Activated T-cell treated with anti-CD3 and anti-CD28 coated beads, Interleukin-2, amount 50 U/mL, for 72 hours (primary cell): ENCODE measurements at places on chromosomes 11 and 22. TPM values are rescaled to one million over a fixed set of nuclear protein-coding genes. Genes with fewer than 3 reads are reported as not detected.

HTR3B gene
- not detected for total RNA-seq

UPK3A gene
- total RNA-seq: not detected

CREB3L1 gene
- not detected for total RNA-seq

C11orf91 gene
- total RNA-seq: not detected

ARHGAP42 gene
- not detected for total RNA-seq

CRYAB gene
- not detected for total RNA-seq

DNA sequence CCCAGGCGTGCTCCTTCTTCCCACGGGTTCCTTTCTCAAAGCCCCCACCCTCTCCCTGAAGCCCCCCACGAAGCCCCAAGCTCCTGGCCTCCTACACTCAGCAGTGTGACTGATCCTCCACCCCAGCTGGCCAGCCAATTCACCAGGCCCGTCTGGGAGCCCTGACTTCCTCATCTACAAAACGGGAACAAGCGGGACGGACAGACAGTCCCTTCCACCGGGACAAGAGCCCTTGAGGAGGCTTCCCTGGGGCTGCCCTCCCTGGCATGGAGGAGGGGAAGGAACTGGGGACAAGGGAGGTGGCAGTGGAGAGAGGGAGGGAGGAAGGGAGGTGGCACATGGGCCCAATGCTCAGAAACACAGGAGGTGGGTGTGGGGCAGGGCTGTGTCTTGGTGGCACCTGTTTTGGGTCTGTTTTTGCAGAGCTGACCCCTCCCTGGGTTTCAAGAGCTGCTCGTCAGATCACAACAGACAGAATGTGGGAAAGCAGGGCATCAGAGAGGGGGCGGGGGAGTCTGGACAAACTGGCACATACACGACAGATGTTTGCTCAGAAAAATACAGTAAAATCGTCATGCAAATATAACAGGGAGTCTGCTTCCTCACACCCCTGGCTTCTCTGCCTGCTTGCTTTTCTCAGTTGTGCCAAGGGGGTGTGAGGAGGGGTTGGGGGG is 56.8 kb downstream of the ELFN2 start:
- H3K4me1 ChIP-seq: no peaks in the 10 kb centered on the region
- no peaks in the 10 kb centered on the region for H3K27me3 ChIP-seq
- no peak overlapping the region for H3K4me3 ChIP-seq
- no peaks in the 10 kb centered on the region for H3K36me3 ChIP-seq
- no peak for DNase-seq
- H3K27ac ChIP-seq: no peak overlapping the region

GRCh38 chr11:95647355-95647754 is 142.2 kb downstream of the FAM76B start:
- H3K4me1 ChIP-seq: no peaks in the 10 kb centered on the region
- H3K27me3 ChIP-seq: no peaks in the 10 kb centered on the region
- no peaks in the 10 kb centered on the region for H3K36me3 ChIP-seq
- no peak for DNase-seq

DNA sequence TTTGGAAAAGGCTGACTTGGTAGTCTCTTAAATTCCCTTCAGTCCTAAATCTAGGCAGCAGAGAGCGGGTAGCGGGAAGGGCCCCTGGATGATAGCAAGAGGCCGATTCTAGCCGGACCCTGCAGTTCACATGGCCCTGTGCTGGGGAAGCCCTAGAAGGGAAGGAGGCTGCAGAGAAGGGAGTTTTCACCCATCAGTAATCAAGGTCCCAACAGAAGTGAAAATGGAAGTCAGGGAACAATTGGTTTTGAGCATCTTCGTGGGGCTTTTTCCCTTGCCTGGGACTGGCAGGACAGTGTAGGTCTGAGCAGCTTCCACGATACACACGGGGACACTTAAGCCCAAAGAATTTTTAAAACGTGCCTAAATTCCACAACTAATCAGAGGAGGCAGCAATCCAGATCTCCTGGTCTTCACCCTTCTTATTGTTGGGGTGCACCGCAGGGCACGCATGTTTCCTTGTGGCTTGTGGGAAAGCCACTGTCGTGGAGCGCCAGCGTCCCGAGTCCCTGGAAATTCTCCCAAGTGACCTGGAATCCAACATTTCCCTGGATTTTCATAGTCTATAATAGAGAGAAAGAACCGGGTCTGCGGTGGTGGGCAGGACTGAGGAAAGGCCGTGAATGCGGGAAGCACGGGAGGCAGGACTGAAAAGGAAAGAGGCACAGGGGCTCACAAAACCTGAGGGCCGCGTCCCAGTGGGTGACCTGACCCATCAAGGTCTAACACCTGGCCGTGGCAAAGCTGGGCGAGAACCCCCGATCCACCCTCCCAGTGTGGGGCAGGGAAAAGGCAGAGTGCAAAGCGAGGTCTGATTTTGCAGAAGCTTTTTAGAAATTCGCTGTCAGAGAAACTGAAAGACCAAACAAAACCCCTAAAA is 846 bp upstream of the OAF start:
- peaks cover 48% of the 10 kb centered on the region for H3K27me3 ChIP-seq
- peak overlapping the region; percentile 87 for H3K4me3 ChIP-seq
- no peaks in the 10 kb centered on the region for H3K36me3 ChIP-seq
- H3K27ac ChIP-seq: no peak overlapping the region
- peaks cover 12% of the 10 kb centered on the region for H3K4me1 ChIP-seq

- H3K4me1 ChIP-seq: no peaks in the 10 kb centered on the region
- H3K27me3 ChIP-seq: no peaks in the 10 kb centered on the region
- H3K27ac ChIP-seq: no peak overlapping the region
- peaks cover 4% of the 10 kb centered on the region for H3K36me3 ChIP-seq
- H3K4me3 ChIP-seq: no peak overlapping the region
- no peak for DNase-seq
Observed at GRCh38 chr11:112303616-112304015, 43.0 kb upstream of the PLET1 start.

- no peak overlapping the region for H3K27ac ChIP-seq
- H3K36me3 ChIP-seq: peaks cover 6% of the 10 kb centered on the region
- H3K4me1 ChIP-seq: peaks cover 48% of the 10 kb centered on the region
- H3K4me3 ChIP-seq: no peak overlapping the region
- peak; percentile 2 for DNase-seq
Observed at GRCh38 chr11:43397251-43397650, 38.5 kb downstream of the TTC17 start.

- H3K4me3 ChIP-seq: no peak overlapping the region
- peaks cover 13% of the 10 kb centered on the region for H3K27me3 ChIP-seq
- H3K36me3 ChIP-seq: no peaks in the 10 kb centered on the region
- no peak for DNase-seq
- no peaks in the 10 kb centered on the region for H3K4me1 ChIP-seq
- H3K27ac ChIP-seq: no peak overlapping the region
Observed at GRCh38 chr11:36162006-36162882, 127.0 kb downstream of the COMMD9 start.

DNA sequence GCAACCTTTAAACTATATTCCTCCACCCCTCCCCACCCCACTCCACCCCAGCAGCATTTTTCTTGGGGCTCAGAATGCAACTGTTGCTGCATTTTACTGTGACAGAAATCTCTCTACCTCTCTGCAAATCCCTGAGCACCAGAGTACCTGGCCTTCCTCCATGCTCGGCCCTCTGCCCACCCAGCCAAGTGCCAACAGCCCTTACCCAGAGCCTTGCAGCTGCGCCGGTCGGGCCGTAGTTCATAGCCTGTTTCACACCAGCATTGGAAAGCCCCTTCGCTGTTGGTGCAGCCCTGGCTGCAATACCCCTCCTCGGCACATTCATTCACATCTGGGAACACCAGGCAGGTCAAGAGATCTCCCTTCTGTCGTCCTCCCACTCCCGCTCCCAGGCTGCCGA is 23.4 kb downstream of the LRP4 start:
- H3K27ac ChIP-seq: no peak overlapping the region
- H3K4me1 ChIP-seq: no peaks in the 10 kb centered on the region
- H3K4me3 ChIP-seq: no peak overlapping the region
- H3K27me3 ChIP-seq: no peaks in the 10 kb centered on the region
- H3K36me3 ChIP-seq: no peaks in the 10 kb centered on the region

GRCh38 chr11:133219543-133219942 is 312.8 kb downstream of the OPCML start:
- no peak overlapping the region for H3K27ac ChIP-seq
- no peaks in the 10 kb centered on the region for H3K36me3 ChIP-seq
- no peak overlapping the region for H3K4me3 ChIP-seq
- peaks cover 15% of the 10 kb centered on the region for H3K27me3 ChIP-seq
- no peak for DNase-seq

DNA sequence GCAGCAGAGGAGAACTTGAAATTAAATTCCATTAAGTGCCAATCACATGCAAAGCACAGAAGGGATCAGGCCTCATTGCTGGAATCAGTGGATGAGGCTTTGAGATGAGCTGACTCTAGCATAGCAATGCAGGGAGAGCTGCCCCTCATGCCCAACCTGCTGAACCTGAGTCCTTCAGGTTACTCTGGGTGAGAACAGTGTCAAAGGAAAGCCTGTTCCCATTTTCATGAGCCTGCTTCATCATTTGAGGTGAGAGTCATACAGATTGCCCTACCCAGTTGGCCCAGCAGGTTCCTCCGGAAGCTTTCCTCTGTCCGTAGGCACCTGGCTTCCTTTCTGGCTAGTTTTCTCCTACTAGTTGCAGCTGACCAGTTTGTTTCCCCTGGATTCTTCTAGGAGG is 25.9 kb upstream of the ZBTB16 start:
- H3K36me3 ChIP-seq: no peaks in the 10 kb centered on the region
- no peak for DNase-seq
- H3K27me3 ChIP-seq: no peaks in the 10 kb centered on the region

GRCh38 chr11:100730266-100730665 is 43.2 kb downstream of the ARHGAP42 start:
- H3K27me3 ChIP-seq: no peaks in the 10 kb centered on the region
- DNase-seq: no peak
- H3K36me3 ChIP-seq: no peaks in the 10 kb centered on the region

DNA sequence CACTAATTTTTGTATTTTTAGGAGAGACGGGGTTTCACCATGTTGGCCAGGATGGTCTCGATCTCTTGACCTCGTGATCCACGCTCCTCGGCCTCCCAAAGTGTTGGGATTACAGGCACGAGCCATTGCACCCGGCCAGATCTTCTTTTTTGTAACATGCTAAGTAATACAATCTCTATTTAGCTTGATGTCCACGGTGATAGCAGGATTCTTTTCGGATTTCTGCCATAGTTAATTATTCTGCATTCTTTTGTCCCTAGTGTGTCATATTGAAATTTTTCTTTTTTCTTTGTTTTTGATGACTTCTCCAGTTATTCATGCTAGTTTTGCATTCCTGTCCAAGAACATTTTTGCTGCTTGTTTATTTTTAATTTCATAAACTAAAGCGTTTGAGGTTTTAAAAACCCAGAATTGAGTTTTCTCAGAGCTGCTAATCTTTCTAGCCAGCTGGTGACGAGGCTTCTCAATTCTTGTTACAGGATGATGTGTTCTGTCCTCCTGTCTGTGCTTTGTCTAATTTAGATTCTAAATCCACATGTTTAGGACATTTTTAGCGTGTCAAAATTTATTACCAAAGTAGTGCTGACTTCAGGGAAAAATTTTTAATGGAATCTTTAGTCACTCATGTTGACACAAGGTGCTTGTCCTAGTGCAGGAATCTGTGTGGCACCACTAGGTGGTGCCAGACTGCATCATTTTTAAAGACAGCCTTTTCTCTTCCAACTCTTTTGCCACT is 21.8 kb downstream of the NF2 start:
- H3K36me3 ChIP-seq: no peaks in the 10 kb centered on the region
- peak overlapping the region; percentile 93 for H3K27ac ChIP-seq
- DNase-seq: peak; percentile 32
- no peaks in the 10 kb centered on the region for H3K27me3 ChIP-seq

GRCh38 chr11:69388661-69389060 is 92.8 kb upstream of the LINC01488 start:
- H3K4me3 ChIP-seq: no peak overlapping the region
- no peak overlapping the region for H3K27ac ChIP-seq
- no peak for DNase-seq
- H3K4me1 ChIP-seq: no peaks in the 10 kb centered on the region

DNA sequence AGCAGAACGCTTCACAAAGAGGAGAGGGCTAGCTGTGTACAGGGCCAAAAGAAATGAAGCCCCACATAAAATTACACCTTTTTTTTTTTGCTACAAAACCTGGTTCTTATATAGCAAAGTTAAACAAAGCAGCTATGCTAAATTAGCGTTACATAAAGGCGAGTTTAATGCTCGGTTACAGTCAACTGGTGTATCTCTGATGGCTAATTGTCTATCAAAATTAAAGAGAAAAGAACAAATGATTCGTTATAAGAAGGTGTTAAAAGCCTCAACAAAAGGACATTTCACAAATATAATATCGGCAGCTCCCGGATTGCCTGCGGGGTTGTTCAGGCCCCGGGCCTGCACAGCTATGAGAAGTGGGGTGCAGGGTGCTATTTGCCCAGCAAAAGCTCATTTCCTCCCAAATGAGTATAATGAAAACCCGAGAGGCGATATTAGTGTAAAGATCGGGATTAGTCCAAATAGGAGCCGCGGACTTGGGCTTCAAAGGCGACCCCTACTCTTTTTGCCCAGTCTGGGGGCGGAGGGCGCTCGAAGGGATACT is 13.3 kb upstream of the PAX6 start:
- no peak for DNase-seq
- peaks cover 92% of the 10 kb centered on the region for H3K27me3 ChIP-seq
- peak overlapping the region; percentile 8 for H3K27ac ChIP-seq
- no peaks in the 10 kb centered on the region for H3K36me3 ChIP-seq
- H3K4me1 ChIP-seq: peaks cover 30% of the 10 kb centered on the region
